ENCODE measurements at places on chromosomes 4 and X.

- no peak for DNase-seq
Observed at GRCh38 chrX:153438532-153438931, 7.3 kb downstream of the TREX2 start.

DNA sequence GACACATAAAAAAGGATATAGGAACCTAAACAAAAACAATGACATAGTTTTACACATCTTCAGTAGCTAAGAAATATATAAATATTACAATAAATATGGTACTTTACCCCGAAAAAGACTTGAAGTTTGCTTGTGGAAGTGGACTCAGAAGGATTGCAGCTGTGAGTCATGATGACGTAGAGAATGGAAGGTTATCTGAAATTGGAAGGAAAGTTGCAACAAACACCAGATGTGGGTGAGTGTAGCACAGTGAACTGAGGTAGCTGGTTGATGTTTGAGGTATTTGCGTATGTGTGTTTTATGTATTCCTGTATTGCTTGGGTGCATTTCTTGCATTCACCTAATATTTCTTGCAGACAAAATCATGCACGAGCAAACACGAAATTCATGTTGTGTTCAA, 113.0 kb downstream of the ARX start:
- no peak for DNase-seq

DNA sequence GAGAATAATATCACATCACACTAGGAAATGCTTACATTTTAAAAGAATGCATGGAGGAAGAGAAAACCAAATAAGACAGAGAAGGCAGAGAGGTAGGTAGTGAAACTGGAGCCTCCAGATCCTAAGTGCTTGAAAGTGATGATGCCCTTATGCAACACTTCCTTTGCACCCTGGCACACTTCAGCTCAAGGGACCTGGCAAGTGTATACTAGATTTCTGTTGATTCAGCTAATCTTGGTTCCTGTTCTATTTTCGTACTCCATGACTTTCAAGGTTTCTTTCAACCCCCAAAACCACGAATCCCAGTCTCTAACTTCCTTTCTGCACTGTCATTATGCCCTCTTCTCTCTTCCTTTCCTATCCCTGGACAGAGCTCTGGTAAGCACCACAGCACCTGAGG, 36.9 kb upstream of the SH3KBP1 start:
- DNase-seq, result no peak

GRCh38 chr4:128571747-128572146, 237.8 kb upstream of the JADE1 start:
- no peak for DNase-seq

GRCh38 chr4:53748328-53748772, 157.1 kb upstream of the LNX1 start:
- no peak for DNase-seq

DNA sequence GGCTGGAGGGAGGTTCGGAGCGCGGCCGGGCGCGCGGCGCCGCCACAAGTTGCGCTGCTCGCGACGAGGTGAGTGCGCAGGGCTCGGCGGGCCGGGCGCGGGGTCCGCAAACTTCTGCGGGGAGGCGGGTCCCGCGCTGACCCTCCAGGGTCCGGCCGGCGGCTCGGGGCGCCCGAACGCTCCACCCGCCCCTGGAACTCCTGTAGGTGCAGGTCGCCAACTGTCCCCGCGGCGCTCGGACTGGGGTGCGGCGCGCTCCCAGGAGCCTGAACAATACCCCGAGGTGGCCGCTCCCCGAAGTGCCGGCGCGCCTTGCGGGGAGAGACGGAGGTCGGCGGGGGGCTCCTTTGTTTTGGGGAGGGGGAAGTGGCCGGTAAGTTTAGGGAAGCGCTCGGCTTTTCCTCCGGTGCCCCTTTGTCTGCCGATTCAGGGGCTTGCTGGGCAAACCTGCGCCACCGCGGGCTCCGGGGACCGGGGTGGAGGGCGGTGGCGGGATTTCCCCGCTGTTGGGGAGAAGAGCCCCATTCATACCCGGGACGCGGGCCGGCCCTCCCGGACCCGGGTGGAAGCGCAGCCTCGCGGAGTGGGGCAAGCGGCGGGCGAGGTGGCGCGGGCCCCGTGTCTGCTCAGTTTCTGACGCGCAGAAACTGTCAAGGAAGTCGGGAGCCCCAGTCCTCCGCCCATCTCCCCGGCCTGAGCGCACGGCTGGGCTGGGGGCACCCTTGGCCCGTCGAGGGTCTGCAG, 694 bp downstream of the TBL1X start:
- DNase-seq, result peak; percentile 26

- DNase-seq, result no peak
Observed at GRCh38 chrX:41711021-41711667, 12.8 kb upstream of the GPR82 start.

DNA sequence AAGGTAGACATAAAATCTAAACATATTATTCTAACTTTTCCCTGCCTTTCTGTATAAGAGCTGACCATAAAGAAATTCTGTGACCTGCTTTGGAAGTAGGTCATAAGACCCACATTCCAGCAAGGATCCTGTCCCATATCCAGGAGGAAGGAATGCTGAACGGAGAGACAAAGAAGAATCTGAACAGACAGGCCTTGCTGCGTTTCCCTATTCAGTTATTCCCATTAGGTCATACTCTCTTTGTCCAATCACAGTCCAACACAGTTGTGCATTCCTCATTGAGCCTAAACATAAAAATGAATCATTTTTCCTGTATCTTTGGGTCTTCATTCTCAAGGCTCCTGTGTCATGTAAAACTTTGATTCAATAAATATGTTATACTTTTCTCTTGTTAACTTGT, 287.6 kb upstream of the TAPT1 start:
- no peak for DNase-seq

DNA sequence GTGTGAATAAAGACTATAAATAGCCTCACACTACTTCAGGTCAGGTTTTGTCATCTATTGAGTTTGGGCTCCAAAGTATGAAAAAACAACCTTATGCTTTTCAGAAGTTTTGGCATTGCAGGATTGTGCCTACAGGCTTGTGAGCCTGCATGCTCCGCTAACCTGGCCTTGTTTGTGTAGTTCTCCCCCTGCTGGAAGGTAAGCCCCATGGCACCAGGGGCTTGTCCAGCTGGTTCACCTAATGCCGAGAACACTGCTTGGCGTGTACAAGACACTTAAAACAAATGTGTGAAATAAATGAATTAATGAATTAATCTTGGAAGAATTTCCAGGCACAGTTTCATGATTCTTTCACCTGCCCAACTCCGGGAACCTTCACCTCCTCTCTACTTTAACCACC, 1.8 kb upstream of the HSD17B10 start:
- no peak for DNase-seq

GRCh38 chrX:122566401-122566800, 617.7 kb upstream of the GRIA3 start:
- DNase-seq, result no peak

- no peak for DNase-seq
Observed at GRCh38 chrX:10952619-10953018, 158.5 kb upstream of the HCCS start.

DNA sequence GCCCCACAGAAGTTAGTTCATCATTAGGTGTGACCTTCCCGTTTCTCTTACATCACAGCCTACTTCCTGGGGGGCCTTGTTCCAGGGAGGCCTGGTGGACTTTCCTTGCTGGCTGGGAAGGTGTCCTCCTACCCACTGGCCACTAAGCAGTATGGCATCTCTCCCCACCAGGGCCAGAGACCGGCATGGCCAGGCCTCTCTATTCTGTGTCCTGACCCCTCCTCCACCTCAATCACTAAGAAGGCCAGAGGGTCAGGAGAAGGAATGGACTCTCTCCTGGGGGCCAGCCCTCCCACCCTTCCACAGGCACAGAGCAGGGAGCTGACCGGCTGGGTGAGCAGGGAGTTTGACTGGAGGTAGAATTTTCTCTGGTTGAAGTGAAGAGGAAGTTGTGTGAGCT, 81.9 kb downstream of the PJA1 start:
- no peak for DNase-seq

DNA sequence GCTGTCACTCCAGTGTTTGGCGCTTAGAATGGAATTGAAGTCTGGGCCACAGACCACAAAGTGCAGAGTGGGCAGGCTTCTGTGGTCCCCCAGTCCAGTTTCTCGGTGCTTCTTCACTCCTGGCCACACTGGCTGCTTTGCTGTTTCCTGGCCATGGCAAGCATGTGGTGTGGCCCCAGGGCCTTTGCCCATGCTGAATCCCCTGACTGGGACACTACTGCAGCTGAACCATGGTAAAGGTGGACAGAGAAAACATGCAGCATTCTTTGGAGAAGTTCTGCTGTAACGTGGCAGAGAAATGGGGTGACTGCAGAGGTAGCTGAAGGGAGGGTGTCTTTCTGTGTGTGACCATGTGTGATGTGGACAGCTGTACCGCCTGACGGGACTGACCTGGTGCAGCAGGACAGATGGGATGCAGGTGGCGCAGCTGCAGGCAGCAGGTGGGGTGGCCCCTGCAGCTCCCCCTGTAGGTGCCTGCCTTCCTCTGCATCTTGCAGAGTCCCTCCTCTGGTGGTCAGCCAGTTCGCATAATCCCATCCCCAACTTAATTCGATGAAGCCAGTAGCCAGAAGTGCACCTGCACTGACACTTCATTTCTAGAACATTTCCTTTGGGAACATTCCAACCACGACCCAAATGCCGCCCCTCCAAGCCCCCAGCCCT, 13.2 kb upstream of the S100P start:
- DNase-seq, result no peak

GRCh38 chrX:78661836-78662235, 2.7 kb upstream of the RTL3 start:
- DNase-seq, result no peak

GRCh38 chr4:153890761-153891160, 101.9 kb upstream of the SFRP2 start:
- no peak for DNase-seq

- DNase-seq, result no peak
Observed at GRCh38 chrX:32137525-32137924, 1065.7 kb upstream of the FTHL17 start.

GRCh38 chr4:149709640-149710039, 106.0 kb downstream of the IQCM start:
- no peak for DNase-seq

GRCh38 chr4:6647169-6647568, 6.7 kb downstream of the MRFAP1 start:
- DNase-seq, result no peak

GRCh38 chr4:88729146-88729760, 31.6 kb upstream of the NAP1L5 start:
- no peak for DNase-seq

DNA sequence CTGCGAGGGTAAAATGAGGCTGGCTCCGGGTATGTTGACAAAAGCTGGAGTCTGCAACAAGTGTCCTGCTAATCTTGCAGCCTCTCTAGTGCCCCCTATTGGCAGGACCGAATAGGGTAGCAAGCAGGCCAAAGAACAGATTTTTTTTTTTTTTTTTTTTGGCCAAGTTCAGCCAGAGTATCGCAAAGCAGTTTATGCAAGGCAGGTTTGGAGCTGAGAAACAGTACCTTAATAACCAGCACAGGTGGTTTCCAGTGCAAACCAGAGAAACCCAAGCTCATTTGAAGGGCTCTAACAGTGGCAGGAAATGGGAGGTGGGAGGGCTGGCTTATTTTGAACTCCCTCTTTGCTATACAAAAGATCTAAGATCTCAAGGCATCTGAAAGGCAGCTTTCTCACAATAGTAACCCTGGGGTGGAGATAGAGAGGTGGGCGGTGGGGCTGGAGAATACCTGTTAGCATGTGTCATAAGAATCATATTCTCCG, 38.2 kb upstream of the OCIAD2 start:
- DNase-seq, result no peak

GRCh38 chr4:162061214-162061613, 102.6 kb downstream of the FSTL5 start:
- peak; percentile 52 for DNase-seq

GRCh38 chrX:112571388-112571787, 108.3 kb downstream of the LHFPL1 start:
- no peak for DNase-seq

GRCh38 chrX:107935200-107935599, 47.0 kb downstream of the TEX13B start:
- no peak for DNase-seq

- no peak for DNase-seq
Observed at GRCh38 chr4:40423735-40424134, 88.6 kb downstream of the CHRNA9 start.

DNA sequence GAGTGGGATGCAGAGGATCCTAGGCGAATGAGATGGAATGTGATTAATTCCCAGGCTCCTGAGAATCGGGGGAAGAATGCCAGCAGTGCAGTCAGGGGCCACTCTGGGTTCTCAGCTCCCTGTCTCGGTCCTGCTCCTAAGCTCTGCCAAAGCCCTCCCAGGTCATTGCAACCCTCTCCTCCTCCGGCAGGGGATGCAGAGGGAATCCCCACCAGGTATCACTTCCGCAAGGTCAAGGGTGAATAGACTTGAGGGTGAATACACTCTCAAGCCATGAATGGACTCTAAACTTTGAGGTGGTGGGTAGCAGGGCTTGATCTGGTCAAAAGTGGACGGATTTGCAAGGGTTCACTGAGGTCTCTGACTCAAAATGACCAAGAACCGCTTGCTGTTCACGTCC, 139.3 kb upstream of the MXRA5 start:
- no peak for DNase-seq

GRCh38 chr4:148048598-148048997, 316.7 kb downstream of the ARHGAP10 start:
- DNase-seq, result no peak

DNA sequence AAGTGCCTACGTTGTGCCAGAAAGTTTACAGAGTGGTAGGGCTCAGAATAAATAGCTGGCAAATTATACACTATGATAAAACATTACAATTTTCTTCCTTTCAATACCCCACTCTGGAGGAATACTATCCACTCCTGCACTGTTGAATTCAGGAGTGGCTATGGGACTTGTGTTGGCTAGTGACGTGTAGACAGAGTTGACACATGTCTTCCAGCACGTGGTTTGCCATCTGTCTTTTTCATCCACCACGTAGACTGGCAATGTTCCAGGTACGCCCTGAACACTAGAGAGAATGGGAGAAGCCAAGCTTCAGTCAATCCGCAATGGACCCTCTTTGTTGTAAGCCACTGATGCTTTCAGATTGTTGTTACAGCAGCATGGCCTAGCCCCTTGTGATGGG, 168.8 kb upstream of the RBPJ start:
- no peak for DNase-seq

DNA sequence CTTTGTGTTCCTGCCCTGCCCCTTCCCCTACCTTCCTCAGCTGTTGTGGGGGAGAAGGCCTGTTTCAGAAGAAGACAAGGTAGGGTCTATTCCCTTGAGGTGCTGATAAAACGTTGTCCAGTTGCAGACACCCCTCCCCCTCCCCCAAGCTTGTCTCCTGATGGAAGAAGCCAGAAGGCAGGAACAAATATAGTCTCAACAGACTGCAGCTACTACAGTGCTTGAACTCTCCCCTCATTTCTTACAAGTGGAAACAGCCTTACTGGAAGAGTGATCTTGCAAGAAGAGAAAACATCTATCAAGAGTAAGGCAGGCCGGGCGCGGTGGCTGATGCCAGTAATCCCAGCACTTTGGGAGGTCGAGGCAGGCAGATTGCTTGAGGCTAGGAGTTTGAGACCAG, 11.0 kb upstream of the MAP7D3 start:
- no peak for DNase-seq

DNA sequence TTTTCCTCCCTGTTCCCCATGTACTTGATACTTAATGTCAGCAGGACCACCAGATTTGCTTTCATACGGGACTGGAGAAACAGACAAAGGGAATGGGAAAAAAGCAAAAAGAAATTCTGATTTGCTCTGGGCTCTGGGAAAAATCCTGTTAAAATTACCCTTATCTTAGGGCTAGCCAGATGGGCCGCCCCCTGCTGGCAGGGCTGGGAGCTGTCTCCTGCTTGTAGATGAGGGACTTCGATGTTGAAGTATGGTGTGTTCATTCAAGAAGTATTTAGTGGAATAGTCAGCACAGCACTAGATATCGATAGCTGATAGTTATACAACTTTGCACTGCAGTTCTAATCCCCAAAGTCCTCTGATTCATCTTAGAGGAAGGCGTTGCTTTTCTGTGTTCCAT, 45.8 kb downstream of the BCORL1 start:
- no peak for DNase-seq

All from C1 segment of cervical spinal cord (tissue), 14 donors.